ENCODE measurements at places on chromosomes 5 and 9. TPM values are rescaled to one million over a fixed set of nuclear protein-coding genes. Genes with fewer than 3 reads are reported as not detected.

The INSL4 gene
- not detected for total RNA-seq

DNA sequence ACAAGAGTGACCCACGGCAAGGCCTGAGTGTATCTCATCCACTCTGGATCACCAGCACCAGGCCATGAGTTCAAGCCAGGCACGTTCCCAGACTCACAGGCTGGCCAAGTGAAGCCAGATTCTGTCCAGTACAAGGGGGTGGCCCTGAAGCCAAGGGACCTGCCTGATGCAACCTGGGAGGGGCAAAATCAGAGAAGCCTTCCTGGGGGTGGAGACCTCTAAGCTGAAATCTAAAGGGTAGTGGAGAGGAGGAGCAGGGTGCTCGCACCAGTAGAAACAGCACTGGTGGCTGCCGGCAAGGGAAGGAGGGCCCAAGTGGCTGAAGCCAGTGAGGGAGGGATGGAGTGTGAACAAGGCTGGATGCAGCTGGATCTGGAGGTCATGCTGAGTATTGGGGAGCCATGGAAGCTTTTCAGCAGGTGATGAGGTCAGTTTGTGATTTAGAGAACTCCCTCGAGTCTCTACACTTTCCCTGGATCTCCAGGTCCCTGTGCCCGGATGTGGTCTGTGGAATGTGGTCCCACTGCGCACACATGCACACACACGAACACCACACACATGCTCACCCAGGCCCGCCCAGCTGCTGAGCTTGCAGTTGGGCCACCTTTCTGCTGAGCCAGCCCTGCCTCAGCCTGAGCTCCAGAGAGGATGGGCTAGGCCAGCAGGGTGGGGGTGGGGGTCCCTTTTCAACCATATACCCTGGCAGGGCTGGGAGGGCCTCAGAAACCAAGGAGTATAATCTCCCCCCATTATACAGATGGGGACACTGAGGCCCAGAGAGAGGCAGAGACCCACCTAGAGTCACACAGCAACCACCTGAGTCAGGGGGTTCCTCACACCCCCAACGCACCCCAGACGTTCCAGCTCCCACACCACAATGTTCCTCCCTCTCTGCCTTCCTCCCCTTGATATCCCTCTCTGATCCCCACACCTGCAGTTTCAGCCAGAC lies 1.6 kb downstream of the PIP5KL1 start:
- H3K27me3 ChIP-seq = no peaks in the 10 kb centered on the region
- H3K4me3 ChIP-seq = no peak overlapping the region
- H3K36me3 ChIP-seq = no peaks in the 10 kb centered on the region

GRCh38 chr5:41182666-41183065 lies 30.7 kb downstream of the C6 start:
- H3K36me3 ChIP-seq = no peaks in the 10 kb centered on the region
- H3K27me3 ChIP-seq = no peaks in the 10 kb centered on the region
- no peak overlapping the region for H3K27ac ChIP-seq
- no peaks in the 10 kb centered on the region for H3K4me1 ChIP-seq
- H3K4me3 ChIP-seq = no peak overlapping the region
- DNase-seq = no peak

The SV2C gene
- 0.33 TPM for total RNA-seq

DNA sequence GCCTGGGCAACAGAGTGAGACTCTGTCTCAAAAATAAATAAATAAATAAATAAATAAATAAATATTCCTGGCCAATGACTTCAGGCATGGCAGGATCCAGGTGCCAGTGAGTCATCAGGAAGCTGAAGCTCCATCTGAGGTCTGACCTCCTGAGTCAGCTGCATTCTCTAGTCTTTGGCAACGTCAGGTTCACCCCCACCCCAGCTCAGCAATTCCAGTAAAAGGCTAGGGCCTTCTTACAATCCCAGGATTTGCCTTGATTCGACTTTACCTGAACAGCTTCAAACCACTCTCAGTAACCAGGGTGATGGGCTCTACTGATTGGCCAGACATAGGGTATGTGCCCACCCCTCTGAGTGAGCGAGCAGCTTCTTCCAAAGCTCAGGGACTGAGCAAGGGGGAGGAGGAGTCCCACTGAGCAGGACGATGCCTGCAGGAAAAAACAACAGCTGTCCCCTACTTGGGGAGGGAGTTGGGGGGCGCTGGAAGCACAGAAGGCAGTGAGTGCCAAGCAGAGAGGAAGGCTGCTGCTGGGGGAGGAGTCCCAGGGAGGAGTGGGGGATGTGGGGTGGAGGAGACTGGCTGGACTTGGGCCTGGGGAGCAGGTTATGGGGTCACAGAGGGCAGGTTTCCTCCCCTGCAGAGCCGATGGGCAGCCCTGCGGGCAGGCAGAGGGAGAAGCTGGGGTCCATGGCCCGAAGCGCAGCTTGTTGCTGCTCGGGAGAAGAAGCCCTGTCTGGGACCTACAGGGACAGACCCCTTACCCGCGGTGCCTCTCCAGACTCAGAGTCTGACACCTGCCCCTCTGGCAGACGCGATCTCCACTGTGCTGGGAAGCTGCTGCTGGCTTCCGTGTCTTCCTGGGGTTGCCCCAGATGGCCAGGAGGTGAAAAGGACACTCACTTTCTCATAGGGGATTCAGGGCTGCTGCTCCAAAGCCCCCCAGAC lies 25.9 kb upstream of the UNC5A start:
- H3K27ac ChIP-seq = no peak overlapping the region
- DNase-seq = peak; percentile 43
- H3K36me3 ChIP-seq = no peaks in the 10 kb centered on the region
- H3K4me1 ChIP-seq = no peaks in the 10 kb centered on the region

DNA sequence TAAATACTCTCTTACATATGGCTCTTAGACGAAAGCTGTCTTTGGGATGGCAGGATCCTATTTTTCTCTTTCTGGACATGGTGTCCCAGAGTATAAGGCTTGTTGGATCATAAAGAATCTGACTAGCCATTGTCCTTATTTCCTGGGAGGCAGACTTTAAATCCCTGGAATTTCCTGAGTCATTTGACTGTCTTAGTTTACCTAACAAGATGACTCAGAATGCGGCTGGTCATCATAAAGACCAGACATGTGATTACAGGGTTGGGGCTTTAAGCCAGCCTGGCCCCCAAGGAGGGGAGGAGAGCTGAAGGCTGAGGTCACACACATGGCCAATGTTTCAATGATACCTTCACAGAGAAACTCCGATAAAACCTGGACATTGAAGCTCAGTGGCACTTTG lies 37.2 kb downstream of the FAM240B start:
- H3K27ac ChIP-seq = no peak overlapping the region
- no peak overlapping the region for H3K4me3 ChIP-seq
- no peaks in the 10 kb centered on the region for H3K36me3 ChIP-seq
- DNase-seq = no peak
- no peaks in the 10 kb centered on the region for H3K4me1 ChIP-seq
- H3K27me3 ChIP-seq = no peaks in the 10 kb centered on the region
